ENCODE measurements at places on chromosomes 3 and 15. TPM values are rescaled to one million over a fixed set of nuclear protein-coding genes. Genes with fewer than 3 reads are reported as not detected.

MOBP gene
- total RNA-seq, result not detected

TERC gene
- total RNA-seq, result 59.7 TPM

SLC28A1 gene
- total RNA-seq, result not detected

UROC1 gene
- not detected for total RNA-seq

FOXL2NB gene
- total RNA-seq, result 0.54 TPM

POC1A gene
- total RNA-seq, result 2.3 TPM

CD200 gene
- 0.76 TPM for total RNA-seq

DGKG gene
- not detected for total RNA-seq

ST3GAL6 gene
- not detected for total RNA-seq

ZPLD1 gene
- 0.22 TPM for total RNA-seq

DCLK3 gene
- total RNA-seq, result under 0.01 TPM

TAMM41 gene
- 8.2 TPM for total RNA-seq

POLQ gene
- total RNA-seq, result 1.6 TPM

GOLGA6B gene
- total RNA-seq, result not detected

TMEM40 gene
- total RNA-seq, result not detected

GRCh38 chr15:70415398-70415797 lies 317.7 kb upstream of the TLE3 start:
- DNase-seq, result no peak

GRCh38 chr3:153889905-153890334 lies 231.3 kb upstream of the ARHGEF26 start:
- DNase-seq, result no peak

DNA sequence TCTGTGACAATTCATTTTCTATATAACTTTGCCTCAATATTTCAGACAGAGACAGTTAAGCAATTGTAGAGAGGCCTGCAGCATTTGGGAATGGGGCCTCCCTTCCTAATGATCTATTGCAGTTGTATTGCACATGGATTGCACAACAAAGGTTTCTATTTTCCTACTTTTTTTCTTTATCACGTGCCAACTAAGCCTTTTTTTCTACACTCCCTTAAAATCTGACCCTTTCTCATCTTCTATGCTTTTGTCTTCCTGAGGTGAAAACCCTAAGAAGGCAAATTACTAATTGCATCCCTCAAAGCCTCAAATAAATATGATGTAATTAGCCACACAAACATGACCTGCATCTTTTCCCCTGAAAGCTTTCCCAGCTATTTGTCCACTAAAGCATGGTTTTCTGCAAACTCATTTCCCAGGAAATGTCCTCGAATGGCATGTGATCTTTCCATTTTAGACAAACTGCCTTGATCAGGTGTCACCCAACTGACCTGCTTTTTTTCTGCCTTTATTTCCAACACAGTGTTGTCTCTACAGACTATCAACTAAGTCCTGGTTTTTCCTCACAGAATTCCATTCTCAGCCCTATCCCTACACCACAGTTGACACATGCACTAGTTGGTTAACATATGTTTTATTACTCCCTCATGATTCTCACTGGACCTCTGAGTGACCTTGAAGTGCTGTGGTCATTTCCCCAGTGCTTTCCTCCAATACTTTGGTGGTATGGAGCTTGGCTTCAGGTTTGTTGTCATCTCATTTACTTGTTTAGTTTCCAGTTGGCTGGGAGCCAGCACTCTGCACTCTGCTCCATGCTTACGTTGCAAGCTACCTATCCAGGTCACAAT lies 31.9 kb upstream of the TSC22D2 start:
- DNase-seq, result peak; percentile 78

- peak; percentile 35 for DNase-seq
These were observed 152.4 kb downstream of the LEKR1 start for GRCh38 chr3:156978481-156978961.

- peak; percentile 65 for DNase-seq
These were observed 54.5 kb upstream of the GOLGA6B start for GRCh38 chr15:72599855-72600464.

DNA sequence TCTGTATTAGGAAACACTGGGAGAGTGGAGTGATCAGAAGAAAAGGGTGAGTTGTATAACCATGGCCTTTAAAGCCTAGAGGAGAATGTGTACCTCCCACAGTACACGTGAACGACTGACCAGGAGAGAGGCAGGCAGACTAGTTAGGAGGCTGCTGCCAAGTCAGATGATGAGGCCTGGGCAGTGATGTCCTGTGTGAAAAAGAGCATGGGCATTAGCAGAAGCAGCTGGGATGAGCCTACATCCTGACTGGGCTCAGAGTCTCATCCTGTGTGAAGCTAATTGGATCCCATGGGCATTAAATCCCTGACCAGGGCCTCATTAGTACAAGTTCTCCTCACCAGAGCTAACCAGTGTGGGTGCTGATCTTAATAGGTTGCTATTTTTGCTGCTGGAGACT lies 89.1 kb upstream of the SLC2A2 start:
- DNase-seq, result peak; percentile 49

- no peak for DNase-seq
These were observed 30.3 kb downstream of the MYLK start for GRCh38 chr3:123853686-123854372.

- DNase-seq, result peak; percentile 46
These were observed 50.3 kb downstream of the EMC4 start for GRCh38 chr15:34275154-34275553.

DNA sequence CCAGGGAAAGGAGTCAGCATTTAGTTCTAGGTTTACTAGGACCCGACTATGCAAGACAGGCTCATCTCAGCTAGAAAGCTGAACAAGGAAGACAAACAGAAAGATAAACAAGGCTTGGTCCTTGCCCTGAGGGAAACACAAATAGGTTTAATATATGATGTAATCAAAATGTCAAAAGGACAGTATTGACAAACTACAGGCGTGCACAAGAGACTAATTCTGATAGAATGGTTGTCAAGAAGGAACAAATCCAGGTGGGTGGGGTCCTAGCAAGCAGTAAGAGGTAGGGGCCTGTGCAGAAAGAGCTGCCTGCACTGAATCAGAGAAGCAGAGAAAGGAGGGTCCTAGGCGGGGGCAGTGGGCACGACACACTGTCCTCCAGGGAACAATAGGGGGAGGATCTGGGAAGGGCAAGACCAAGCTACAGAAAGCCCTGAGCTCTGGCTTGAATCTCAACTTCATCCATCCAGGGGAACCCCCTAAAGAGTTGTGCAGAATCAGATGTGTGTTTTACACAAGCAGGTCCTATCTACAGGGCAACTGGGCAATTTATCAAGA lies 23.4 kb downstream of the RFTN1 start:
- DNase-seq, result no peak

GRCh38 chr3:79979990-79980389 lies 212.2 kb upstream of the ROBO1 start:
- DNase-seq, result no peak

GRCh38 chr3:140351466-140351865 lies 326.4 kb upstream of the TRIM42 start:
- no peak for DNase-seq

GRCh38 chr15:36960179-36960946 lies 140.0 kb downstream of the MEIS2 start:
- DNase-seq, result no peak

DNA sequence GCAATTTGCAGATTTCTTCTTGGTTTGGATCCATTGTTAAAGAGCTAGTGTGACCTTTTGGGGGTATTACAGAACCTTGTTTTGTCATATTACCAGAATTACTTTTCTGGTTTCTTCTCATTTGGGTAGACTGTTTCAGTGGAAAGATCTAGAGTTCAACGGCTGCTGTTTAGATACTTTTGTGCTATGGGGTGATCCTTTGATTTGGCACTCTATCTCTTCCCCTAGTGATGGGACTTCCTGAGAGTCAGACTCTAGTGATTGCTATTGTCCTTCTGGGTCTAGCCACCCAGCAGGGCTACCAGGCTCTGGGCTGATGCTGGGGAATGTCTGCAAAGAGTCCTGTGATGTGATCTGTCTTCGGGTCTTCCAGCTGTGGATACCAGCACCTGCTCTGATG lies 46.3 kb upstream of the GADL1 start:
- DNase-seq, result no peak

- no peak for DNase-seq
These were observed 18.8 kb downstream of the FGF7 start for GRCh38 chr15:49441816-49442215.

- peak; percentile 46 for DNase-seq
These were observed 29.7 kb downstream of the STARD9 start for GRCh38 chr15:42604894-42605744.

DNA sequence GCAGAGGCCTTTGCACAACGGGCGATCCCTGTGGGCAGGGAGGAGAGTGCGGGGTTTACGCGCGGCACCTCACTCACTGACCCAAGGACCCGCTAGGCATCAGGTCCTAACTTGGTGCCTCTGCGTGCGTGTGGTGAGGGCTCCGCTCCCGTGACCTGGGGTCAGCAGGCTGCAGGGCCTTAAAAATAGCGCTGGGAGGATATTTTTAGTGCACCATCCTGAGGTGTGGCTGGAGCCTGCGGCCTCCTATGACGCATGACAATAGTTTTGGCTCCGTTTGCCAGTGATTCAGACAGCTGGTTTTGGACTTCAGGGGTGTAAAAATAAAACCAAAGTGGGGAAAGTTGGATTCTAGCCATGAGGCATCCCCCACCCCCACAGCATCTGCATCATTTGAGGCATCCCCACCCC lies 139.0 kb downstream of the FAM43A start:
- peak; percentile 25 for DNase-seq

DNA sequence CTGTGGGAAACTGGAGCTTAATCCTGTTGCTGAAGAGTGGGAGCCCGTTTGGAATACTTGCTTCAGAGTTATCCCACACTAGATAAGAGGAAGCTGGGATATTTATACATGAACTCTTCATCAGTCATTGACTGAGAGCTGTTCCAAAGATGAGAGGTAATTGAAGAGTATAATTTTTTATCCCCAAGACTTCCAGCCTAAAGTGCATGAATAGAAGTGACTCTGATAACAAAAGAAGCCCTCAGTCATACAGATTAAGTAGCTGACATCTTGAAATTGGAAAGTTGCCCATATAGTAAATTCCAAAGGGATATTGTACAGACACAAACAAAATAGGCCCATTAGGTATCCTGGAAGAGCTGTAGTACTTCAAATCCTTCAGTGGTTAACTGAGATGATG lies 268.0 kb downstream of the EPHA3 start:
- DNase-seq, result no peak

- peak; percentile 55 for DNase-seq
These were observed 193.9 kb upstream of the TPM1 start for GRCh38 chr15:62848632-62849050.

DNA sequence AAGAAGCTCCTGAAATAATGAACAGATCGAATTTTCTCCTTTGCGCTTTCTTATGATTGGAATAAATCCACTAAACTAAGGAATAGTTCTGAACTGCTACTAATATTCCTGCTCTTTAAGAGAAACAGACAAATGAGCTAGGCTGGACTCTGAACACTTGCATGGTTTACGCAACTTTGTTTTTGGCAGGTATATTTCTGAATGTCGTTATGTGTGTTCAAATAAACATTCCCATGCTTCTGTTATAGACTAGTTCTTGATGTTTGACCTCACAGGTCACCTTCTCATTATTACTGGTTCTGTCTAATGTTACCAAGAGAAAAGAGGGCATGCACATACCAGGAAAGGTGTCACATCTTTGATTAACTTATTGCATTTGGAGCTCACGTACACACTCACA lies 418.2 kb downstream of the EPHB1 start:
- no peak for DNase-seq

DNA sequence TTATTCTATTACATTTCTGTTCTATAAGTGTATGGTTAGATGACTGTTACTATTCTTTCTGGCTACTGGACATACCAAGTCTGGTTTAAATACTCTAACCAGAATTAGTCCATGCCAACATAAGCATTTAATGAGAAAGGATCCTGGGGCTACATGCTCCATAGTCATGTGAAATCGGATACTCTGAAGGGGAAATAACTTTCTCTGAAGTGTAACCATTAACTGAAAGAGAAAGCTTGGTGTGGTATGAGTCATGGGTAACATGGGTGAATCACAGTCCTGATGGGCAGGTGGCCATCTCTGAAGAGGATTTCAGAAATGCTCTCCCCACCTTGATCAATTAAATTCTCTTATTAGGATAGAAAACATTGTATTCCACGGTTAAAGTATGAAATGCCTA lies 69.4 kb downstream of the FHIT start:
- DNase-seq, result peak; percentile 36

DNA sequence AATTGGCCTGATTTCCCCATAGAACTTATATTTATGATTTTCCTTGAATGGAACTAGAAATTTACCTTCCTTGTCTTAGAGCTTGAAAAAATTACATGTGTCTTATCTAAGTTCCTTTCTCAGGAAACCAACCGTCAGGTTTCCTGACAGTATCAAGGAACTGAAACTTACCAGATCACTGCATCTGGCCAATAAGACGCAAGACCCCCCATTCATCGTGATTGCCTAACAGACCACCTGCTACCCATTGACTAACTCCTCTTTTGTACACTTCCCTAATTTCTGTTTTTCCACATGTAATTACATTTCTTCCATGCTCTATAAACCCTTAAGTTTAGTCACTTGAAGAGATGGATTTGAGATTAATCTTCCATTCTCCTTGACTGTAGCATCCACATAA lies 517.2 kb upstream of the CBLB start:
- DNase-seq, result no peak

- DNase-seq, result peak; percentile 35
These were observed 40.9 kb downstream of the HRH1 start for GRCh38 chr3:11195201-11195600.

DNA sequence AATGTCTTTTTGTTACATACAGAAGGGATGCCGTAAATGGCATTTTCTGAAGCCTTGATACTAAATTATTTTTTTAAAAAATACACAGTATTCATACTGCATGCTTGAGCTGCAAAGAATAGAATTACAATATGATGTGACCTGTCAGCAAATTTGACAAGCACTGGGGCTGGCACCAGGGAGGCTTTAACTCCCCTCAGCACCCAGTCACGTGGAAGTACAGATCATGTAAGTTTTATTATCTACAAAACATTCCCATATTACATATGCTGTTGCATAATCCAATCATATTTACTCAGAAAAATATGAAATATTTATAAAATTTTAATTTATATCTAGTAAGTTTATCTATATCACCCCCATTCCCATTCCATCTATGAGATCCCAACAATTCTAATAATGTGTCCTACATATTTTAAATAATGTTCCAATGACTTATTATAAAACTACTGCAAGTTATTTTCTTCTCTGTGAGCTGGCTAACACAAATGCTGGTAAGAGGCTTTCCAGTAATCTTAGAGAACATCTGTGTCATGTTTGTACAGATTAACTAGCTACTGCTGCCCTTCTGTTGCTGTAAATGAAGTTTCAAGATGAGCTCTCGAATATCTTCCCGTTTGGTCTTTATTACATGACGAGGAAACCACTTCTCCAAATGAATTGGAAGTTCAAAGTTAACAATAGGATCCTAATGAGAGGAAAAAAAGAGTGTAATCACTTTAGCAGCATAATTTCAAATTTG lies 5.2 kb upstream of the IMPG2 start:
- no peak for DNase-seq

All from GM23248 (cell line).